ENCODE measurements at places on chromosomes 5 and 9. TPM values are rescaled to one million over a fixed set of nuclear protein-coding genes. Genes with fewer than 3 reads are reported as not detected.

Gene ADRA1B
- 8.3 TPM for total RNA-seq

Gene NPDC1
- total RNA-seq, result 43.5 TPM

Gene ADAMTS13
- 3.4 TPM for total RNA-seq

Gene RFESD
- total RNA-seq, result 2.2 TPM

Gene CDX1
- total RNA-seq, result not detected

Gene EFNA5
- 30.5 TPM for total RNA-seq

Gene TMEM267
- 22.0 TPM for total RNA-seq

Gene PTGER4
- total RNA-seq, result 20.0 TPM

Gene PCDHA12
- 10.0 TPM for total RNA-seq

Data from Panc1 (cell line).